ENCODE measurements at places on chromosomes 2 and 18. TPM values are rescaled to one million over a fixed set of nuclear protein-coding genes. Genes with fewer than 3 reads are reported as not detected.

The NEB gene
- total RNA-seq: 0.45 TPM

The INHA gene
- total RNA-seq: 0.19 TPM

The DYSF gene
- total RNA-seq: 87.3 TPM

The CXCR1 gene
- not detected for total RNA-seq

The DSEL gene
- total RNA-seq: 7.8 TPM

The MARCHF4 gene
- total RNA-seq: 7.2 TPM

The NAT8 gene
- not detected for total RNA-seq

The FAM210A gene
- total RNA-seq: 25.0 TPM

The BCL2 gene
- 2.2 TPM for total RNA-seq

The KIAA2012 gene
- not detected for total RNA-seq
